ENCODE measurements at places on chromosomes 2 and 18. TPM values are rescaled to one million over a fixed set of nuclear protein-coding genes. Genes with fewer than 3 reads are reported as not detected.

UGT1A5 gene
- not detected for total RNA-seq

BOLL gene
- not detected for total RNA-seq

SKOR2 gene
- not detected for total RNA-seq

SNORC gene
- total RNA-seq: 0.96 TPM

AQP12A gene
- not detected for total RNA-seq

LIPG gene
- 10.2 TPM for total RNA-seq

NEB gene
- total RNA-seq: 1.9 TPM

IL1A gene
- total RNA-seq: 1.9 TPM

GRCh38 chr18:74368901-74369705, 53.5 kb downstream of the C18orf63 start:
- no peak for DNase-seq

- no peak for DNase-seq
Measured at GRCh38 chr18:9081940-9082339, 20.6 kb upstream of the NDUFV2 start.

- no peak for DNase-seq
Measured at GRCh38 chr2:187842978-187843847, 289.0 kb upstream of the TFPI start.

- DNase-seq: no peak
Measured at GRCh38 chr2:152620985-152621384, 96.3 kb downstream of the PRPF40A start.

- DNase-seq: no peak
Measured at GRCh38 chr2:133988316-133988891, 265.5 kb upstream of the MGAT5 start.

DNA sequence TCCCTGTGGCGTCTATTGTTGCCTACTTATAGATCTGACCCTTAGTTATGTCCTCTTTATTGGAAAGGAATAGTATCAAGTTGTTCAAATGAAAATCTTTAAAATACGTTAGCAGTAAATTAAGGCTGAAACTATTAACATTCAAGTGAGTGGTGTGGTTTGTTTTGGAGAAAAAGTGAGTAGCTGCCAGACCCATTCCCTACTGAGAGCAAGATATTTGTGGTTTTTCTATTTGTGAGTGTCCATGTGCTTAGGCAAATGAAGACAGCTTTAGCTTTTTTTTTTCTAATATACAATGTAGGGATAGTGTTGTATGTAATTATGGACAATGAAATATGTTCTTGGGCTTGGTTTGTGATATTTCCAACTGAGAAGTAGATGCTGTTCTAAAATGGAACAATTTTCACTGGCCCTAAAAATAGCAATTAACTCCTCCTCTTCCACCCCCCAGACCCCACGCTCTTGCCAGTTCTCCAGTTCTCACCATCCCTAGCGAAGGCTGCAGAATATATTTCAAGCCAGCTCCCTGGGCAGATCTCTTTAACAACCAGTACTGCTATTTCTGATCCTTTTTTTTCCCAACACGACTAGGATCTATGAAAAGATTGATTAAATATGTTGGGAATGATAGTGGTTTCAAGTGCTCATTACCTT, 83.1 kb downstream of the CCDC85A start:
- DNase-seq: no peak

DNA sequence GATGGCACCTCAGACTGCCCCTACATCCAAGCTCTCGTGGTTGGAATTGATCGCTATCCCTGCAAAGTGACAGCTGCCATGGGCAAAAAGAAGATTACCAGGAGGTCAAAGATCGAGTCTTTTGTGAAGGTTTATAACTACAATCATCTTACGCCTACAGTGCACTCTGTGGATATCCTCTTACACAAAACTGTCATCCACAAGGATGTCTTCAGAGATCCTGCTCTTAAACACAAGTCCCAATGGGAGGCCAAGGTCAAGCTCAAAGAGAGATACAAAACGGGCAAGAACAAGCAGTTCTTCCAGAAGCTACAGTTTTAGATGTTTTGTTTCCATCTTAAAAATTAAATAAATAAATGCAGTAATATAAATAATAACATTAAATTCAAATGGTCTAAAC, 45.4 kb downstream of the INO80D start:
- DNase-seq: no peak

- no peak for DNase-seq
Measured at GRCh38 chr2:216210701-216211540, 101.8 kb downstream of the XRCC5 start.

DNA sequence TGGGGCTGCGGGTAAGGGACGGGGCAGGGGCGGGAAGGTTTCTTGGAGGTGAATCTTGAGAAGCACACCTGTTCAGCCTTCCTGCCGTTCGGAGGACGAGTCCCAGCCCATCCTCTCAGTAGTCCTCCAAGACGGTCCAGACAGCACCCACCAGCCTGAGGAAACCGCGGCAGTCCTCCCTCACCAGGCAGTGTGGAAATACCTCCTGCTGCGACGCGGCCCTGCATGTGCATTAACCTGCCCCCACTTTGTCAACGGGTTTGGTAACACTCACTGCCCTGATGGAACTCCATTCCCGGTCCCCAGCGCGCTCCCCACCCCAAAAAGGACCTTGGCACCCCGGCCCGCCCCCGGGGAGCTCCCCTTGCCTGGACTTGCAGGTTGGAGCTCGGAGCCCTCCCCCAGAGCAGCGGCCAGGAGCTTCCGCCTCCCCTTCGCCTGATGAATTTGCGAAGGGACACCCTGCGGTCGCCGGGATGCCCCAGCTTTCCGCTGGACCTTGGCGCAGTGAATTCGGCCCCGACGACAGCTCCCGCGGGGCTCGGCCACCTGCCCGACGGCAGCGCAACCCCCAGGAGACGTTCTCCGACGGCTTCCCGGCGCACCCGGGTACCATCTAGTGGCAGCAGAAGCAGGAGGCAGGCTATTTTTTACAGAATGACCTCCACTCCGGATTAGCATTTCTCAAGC, 31.5 kb downstream of the ACVR1C start:
- peak; percentile 76 for DNase-seq

DNA sequence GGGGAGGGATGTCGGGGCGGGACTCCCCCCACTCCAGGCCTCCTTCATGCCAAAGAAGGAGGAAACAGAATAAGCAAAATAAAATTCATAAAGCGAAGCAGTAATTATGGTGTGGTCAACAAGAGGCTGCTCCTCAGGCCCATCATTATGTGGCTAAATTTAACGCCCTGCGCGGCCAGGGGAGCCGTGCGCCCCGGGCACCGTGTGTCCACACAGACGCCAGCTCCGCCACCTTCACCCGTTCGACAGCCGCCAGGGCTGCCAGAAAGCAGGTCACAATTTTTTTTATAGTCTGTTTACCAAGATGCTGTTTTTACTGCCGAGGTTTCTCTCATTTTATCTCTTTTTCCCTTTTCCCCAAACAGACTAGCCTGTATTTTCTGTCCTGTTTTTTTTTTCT, 31.0 kb downstream of the NHEJ1 start:
- DNase-seq: no peak

DNA sequence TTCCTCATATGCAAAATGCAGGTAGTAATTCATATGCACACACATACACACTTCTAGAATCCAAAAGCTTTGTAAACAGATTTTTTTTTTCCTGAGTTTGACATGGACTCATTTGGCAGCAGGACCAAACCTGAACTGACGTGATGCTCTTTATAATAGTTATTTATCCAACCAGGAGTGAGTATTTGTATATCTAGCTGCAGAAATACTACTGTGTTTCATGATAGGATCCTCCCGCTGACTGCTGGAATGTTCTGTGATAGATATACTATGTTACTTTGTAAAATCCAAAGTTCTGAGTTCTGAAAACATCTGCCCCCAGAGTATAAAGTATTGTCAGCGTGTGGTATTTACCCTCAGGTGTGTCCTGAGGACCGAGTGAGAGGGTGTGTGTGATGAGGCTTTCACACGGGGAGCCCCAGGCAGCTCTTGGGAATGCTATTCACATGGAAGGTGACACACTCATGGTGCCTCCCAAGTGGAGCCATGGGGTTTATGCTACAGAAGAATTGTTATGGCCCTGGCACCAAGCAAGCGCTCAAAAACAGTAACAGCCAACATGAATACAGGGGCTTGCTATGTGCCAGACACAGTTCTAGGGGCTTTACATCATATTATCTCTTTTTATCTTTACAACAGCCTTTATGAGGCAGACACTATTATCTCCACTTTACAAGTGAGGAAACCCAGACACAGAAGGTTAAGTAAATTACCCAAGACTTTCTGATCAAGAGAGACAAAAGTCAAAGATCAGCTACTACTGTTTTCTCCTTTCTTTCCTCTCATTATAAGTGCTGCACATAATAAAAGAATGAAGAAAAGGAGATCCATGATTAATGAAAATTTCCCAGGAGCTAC, 16.7 kb upstream of the TXNDC2 start:
- DNase-seq: no peak

GRCh38 chr2:10720306-10720705, 1.1 kb upstream of the ATP6V1C2 start:
- no peak for DNase-seq

- DNase-seq: no peak
Measured at GRCh38 chr18:46190667-46191066, 86.5 kb downstream of the HAUS1 start.

DNA sequence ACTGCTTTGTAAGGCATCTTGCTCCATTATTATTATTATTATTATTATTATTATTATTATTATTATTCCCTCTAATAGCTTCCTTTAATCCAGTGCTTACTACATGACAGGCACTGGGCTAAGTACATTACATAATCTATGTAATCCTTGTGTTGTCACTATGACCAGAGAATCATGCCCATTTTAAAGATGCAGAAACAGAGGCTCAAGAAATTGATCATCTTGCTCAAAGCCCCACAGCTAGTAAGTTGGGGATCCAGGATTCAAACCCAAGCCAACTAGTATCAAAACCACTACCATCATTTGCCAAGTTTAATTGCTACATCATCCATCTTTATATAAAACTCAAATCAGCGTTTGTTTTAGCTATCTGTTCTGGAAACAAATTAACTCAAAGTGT, 594 bp upstream of the NGEF start:
- DNase-seq: no peak

DNA sequence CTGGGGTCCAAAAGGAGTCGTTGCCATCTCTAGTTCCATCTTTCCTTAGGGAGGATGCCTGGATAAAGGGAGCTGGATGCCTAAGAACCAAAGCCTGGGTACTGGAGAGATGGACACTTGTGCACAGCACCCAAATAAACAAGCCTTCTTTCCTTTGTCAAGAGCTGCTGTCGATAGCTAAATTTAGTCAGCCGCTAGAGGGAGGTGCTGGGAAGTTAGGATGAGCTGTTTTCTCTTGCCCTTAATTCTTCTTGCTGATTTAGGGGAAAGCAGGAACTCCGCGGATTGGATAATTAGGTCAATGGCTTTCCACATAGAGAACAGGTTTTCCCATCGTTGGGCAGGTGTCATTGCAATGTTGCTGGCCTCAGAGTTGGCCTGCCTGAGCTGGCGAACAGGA, 30.9 kb upstream of the SERPINB12 start:
- DNase-seq: no peak

GRCh38 chr2:159194241-159194640, 92.3 kb downstream of the WDSUB1 start:
- DNase-seq: no peak

GRCh38 chr2:209146682-209147320, 277.0 kb upstream of the MAP2 start:
- no peak for DNase-seq

DNA sequence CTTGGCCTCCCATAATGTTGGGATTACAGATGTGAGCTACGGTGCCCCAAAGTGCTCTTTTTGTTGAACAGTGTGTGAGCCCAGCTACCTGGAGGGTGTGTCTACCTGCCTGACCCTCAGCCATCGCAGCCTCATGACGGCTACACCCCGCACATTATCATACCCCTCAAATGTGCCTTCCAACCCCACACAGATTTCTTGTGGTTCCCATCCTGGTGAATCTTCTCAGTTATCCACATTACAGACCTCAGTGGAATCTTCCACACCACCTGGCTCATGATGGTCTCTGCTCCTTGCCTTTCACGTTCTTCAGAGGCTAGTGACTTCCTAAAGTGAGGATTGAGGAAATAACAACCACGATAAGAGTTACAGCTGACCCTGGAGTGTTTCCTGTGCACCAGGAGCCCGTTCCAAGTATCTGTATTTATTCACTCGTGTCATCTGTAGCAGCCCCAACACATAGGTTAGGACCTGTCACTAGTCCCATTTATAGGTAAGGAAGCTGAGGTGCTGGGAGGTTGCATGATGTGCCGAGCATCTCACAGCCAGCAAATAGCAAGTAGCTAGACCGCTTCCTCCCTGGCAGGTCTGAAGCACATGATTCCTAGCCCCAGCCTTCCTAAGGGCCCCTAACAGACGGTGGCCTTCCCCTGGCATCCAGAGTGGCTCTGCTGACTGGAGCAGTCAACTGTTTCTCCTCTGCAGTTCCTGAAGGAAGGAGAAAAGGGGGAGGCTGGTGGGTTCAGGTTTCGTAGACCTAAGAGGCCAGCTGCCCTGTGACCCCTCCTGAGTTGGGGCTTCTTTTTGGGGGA, 47.3 kb downstream of the TCF7L1 start:
- no peak for DNase-seq

DNA sequence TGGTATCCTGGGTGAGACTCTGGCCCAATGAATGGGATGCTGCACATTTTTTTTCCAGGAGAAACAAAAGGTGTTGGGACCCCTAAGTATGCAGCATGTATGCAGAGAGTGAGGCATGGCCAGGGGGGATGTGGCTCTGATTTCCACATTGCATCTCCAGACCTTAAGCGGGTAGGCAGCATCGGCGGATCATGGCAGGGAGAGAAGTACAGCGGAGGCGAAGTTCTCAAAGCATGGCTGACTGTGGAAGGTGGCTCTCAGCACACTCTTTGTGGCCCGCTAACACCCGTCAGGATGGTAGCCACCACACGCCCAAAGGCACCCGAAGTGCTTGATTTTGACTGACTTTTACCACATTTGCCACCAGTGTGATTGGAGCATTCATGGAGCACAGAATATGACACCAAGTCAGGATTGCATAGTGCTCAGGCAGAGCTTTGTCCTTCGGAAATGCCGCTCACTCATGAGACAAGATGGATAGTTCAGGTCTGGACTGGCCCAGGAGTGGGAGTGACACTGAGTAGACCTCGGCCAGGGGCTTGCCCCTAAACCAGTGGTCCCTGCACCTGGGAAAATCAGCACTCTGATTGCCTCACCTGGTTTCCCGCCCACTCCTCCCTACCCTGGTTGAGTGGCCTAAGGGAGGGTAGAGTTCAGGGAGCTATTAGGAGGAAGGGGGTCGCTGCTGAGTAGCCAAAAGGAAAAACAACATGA, 14.2 kb downstream of the INPP4A start:
- DNase-seq: no peak

DNA sequence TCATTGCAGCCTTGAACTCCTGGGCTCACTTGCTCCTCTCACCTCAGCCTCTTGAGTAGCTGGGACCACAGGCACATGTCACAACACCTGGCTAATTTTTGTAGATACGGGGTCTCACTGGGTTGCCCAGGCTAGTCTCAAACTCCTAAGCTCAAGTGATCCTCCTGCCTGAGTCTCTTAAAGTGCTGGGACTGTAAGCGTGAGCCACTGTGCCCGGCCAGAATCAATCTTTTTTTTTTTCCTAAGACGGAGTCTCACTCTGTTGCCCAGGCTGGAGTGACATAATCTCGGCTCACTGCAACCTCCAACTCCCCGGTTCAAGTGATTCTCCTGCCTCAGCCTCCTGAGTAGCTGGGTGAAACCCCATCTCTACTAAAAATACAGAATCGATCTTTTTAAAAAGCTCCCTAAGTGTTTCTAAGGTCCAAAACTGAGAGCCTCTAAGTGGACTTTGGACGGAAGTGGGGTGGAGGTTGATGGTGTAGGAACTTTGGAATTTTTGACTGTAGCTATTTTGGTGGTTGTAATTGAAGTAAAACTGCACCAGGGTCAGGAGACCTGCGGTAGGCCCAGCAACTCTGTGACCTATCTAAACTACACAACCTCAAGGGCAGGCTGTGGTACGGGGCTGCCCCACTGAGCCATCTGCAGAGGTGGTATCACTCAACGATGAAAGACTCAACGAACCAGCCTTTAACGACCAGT, 82.9 kb downstream of the POLR1A start:
- DNase-seq: no peak

All from upper lobe of right lung (tissue), 1 donor.